CD8-positive, alpha-beta memory T cell (primary cell): ENCODE measurements at places on chromosomes 6 and 20. TPM values are rescaled to one million over a fixed set of nuclear protein-coding genes. Genes with fewer than 3 reads are reported as not detected.

Gene RPS10
- 2,032 TPM for total RNA-seq

Gene SMPDL3A
- 0.16 TPM for total RNA-seq

Gene PCK1
- total RNA-seq: not detected

Gene RIPOR3
- total RNA-seq: not detected

Gene FLRT3
- not detected for total RNA-seq

Gene DZANK1
- total RNA-seq: 2.8 TPM

Gene SLC22A16
- not detected for total RNA-seq

Gene NKAIN4
- total RNA-seq: not detected

Gene PRR18
- total RNA-seq: 0.07 TPM

Gene SOX12
- 5.1 TPM for total RNA-seq

Gene ADTRP
- 3.9 TPM for total RNA-seq

Gene TCEA2
- 24.5 TPM for total RNA-seq

Gene SYNJ2
- total RNA-seq: 16.7 TPM

Gene TRIM10
- not detected for total RNA-seq

Gene COL9A1
- total RNA-seq: not detected

Gene SFTA2
- not detected for total RNA-seq

Gene FNDC1
- total RNA-seq: 0.04 TPM

Gene MCCD1
- total RNA-seq: not detected

Gene ERVFRD-1
- total RNA-seq: not detected

Gene EYA4
- not detected for total RNA-seq

Gene LKAAEAR1
- 0.29 TPM for total RNA-seq

Gene L3MBTL1
- total RNA-seq: 4.6 TPM

Gene SLC17A3
- total RNA-seq: not detected

Gene NRSN2
- total RNA-seq: 9.5 TPM

Gene TREML2
- 0.95 TPM for total RNA-seq

Gene EBF4
- total RNA-seq: 0.66 TPM

Gene HLA-DMB
- 5.3 TPM for total RNA-seq

Gene DEFB124
- total RNA-seq: not detected
